IMR-90 (cell line): ENCODE measurements at places on chromosomes 4 and X. TPM values are rescaled to one million over a fixed set of nuclear protein-coding genes. Genes with fewer than 3 reads are reported as not detected.

The DHRSX gene
- 26.2 and 28.3 TPM in 2 replicates for total RNA-seq

The ERAS gene
- not detected in 2 replicates for total RNA-seq

The DCTD gene
- 84.2 and 90.3 TPM in 2 replicates for total RNA-seq

The DMRTC1 gene
- total RNA-seq = not detected in 2 replicates

The TRPC5OS gene
- not detected in 2 replicates for total RNA-seq

The TEX13C gene
- not detected in 2 replicates for total RNA-seq
